ENCODE measurements at places on chromosomes 7 and 10.

- DNase-seq, result no peak
Measured at GRCh38 chr7:141462958-141463357, 88.3 kb upstream of the AGK start.

GRCh38 chr10:113381981-113382509, 170.8 kb upstream of the HABP2 start:
- no peak for DNase-seq

GRCh38 chr7:143002106-143002505, 24.8 kb downstream of the OR9A2 start:
- DNase-seq, result no peak

DNA sequence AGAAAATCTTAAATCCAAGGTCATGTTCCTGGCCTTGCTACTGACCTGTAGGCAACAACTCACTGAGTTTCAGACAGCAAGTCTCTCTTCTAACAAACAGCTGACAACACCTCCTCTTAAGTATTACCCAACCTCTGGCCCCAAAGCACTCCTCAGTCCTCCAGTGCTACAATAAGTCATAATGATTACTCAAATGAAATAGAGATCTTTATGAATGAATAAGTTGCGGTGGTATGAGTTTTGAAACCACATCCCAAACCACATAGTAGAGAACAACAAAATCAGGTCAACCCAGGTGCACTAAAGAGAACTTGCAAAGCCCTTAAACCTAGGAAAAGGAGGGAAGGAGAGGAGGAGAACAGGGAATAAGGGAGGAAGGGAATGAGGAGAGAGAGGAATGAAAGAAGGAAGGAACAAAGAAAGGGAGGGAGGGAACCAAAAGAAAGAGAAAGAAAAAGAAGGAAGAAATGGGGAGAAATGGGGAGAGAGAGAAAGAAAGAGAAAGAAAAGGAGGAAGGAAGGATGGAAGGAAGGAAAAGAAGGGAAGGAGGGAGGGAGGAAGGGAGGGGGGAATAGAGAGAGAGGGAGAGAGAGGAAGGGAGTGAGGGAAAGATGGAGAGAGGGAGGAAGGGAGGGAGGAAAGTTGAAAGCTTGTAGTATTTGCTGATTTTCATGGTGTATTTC, 142.8 kb upstream of the CALCR start:
- DNase-seq, result no peak

GRCh38 chr10:132904181-132904813, 38.1 kb downstream of the CFAP46 start:
- DNase-seq, result peak; percentile 5

DNA sequence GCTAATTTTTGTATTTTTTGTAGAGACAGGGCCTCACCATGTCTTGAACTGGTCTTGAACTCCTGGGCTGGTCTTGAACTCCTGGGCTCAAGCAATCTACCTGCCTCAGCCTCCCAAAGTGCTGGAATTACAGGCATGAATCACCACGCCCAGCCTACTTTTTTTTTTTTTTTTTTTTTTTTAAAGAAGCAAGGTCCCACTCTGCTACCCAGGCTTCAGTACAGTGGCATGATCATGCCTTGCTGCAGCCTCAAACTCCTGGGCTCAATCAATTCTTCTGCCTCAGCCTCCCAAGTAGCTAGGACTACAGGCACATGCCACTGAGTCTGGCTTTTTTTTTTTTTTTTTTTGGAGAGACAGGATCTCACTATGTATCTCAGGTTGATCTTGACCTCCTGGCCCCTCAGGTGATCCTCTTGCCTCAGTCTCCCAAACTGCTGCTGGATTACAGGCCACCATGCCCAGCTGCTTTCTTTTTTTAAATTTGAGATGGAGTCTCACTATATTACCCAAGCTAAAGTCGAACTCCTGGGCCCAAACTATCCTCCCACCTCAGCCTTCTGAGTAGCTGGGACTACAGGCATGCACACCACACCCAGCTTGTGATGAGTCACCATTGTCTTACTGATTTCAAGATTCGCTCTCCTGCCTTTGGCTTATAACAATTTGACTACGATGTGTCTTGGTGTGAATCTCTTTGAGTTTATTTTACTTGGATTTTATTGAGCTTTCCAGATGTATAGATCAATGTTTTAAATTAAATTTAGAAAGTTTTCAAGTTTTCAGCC, 9.0 kb downstream of the RPEL1 start:
- DNase-seq, result no peak

- DNase-seq, result no peak
Measured at GRCh38 chr7:137017221-137017620, 148.8 kb downstream of the CHRM2 start.

DNA sequence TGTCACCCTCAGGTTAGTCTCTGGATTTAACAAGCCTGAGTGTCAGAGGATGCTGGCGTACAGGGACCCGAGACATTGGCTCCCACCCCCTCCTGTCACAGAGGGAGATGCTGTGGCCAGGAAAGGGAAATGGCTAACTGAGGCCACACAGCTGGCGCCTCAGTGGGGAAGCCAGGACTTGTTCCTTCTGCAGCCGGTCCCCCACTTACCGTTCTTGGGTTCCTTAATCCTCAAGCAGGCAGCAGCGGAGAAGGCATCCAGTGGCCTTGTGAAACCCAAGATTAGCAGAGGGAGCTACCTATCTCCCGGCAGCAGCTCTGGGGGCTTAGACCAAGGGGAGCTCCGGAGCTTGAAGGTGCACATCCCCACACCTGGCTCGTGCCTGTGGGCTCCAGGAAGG, 65.4 kb downstream of the NEURL1 start:
- DNase-seq, result no peak

DNA sequence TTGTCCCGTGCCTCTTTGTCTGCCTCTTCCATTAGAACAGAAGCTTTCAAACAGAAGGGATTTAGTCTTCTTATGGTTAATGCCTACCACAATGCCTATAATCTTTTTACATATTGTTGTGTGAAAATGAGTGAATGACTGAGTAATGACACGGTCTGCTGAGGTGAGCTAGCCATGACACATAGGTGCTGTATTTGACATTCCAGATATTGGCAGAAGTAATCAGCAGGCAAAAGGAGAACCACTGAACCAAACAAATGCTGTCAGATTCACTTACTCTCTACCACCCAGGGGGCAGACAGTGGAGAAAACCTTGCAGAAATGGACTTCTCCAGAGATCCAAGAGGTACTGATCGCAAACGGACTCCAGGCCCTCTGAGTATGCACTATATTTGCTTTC, 377.2 kb upstream of the VWC2 start:
- no peak for DNase-seq

DNA sequence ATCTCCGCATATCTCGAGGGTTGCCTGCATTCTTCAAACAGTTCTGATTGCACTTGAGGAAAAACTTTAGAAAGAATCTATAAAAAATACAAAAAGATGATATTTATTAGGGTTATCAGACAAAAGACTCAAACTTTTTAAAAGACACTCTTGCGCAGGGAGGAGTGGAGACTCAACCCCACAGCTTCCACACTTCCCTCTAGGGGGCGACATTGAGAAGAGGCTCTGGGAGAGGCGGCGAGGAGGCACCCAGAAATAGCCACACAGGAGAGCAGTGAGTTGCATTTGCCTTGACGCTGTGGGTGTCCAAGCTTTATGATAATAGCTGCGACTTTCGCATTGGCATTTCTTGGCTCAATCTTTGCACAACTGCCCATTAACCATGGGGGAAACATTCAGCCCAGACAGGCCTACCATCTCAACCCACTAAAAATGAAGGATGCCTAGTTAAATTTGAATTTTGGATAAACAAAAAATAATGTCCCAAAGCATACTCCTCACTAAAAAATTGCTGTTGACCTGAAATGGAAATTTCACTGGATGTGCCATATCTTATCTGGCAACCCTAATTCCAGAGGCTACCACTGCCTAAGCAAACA, 86.2 kb downstream of the EBF3 start:
- peak; percentile 16 for DNase-seq

DNA sequence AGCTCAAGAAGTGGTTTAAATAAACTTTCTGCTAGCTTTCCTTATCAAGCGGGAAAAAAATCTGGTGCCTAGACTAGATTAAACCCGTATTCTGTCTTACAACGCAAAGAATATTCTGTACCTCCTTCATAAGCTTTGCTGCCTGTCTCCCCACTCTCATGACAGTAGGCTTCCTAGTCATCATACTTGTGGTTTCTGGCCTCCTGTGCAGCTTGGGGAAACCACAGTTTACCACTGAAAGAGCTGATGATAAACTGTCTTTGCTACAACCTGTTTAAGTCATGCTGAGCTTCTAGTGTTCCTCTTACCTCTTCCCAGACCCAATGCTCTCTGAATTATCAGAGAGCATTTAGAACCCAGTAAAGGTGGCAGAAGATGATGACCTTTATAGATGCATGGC, 55.0 kb downstream of the PODXL start:
- DNase-seq, result peak; percentile 23

- no peak for DNase-seq
Measured at GRCh38 chr10:1186683-1186990, 130.5 kb downstream of the WDR37 start.

- DNase-seq, result no peak
Measured at GRCh38 chr10:1559761-1560160, 177.6 kb downstream of the ADARB2 start.

GRCh38 chr10:75239096-75239790, 3.5 kb upstream of the COMTD1 start:
- DNase-seq, result no peak

- DNase-seq, result no peak
Measured at GRCh38 chr10:50968386-50969091, 83.1 kb upstream of the A1CF start.

DNA sequence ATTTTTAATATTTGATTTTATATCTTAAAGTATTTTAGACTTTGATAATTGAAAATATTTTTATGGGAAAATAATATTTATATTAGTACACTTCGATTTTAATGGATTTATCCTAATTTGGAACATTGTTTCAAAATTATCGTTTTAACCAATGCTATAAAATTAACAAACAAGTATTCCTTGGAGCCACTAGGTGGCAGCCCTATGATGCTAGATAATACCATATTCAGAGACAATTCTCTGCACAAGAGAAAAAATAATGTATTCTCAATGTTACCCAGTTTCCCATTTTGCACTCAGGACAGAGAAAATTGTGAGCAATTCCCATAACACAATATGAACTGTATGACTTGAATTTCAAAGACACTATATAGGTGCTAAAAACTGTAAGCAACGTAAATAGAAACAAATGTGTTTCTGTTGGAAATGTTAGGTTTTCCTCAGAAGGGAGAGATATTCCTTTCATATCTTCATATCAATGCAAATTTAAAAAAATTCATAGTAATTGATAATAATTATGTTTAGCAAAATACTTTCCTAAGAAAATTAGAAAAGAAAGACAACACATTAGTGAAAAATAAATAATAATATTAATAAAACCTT, 237.8 kb downstream of the SEMA3E start:
- DNase-seq, result no peak

- no peak for DNase-seq
Measured at GRCh38 chr7:137634356-137634755, 212.4 kb downstream of the DGKI start.

GRCh38 chr10:95181726-95182125, 12.3 kb upstream of the ACSM6 start:
- DNase-seq, result no peak

DNA sequence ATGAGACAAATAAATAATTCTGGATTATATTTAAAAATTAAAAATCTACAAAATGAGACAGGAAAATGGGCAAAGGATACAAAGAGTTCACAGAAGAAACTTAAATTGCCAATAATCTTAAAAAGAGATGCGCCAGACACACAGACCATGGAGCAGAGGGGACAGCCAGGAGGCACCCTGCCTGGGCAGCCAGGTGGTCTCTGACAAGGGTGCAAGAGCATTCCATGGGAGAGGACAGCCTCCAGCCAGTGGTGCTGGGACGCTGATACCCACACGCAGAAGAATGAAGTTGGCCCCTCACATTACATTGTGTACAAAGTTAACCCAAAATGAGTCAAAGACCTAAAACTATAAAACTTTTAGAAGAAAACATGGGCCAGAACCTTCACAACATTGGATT, 106.3 kb downstream of the NKX6-2 start:
- DNase-seq, result no peak

GRCh38 chr10:43202224-43202656, 64.0 kb downstream of the CSGALNACT2 start:
- peak; percentile 44 for DNase-seq

DNA sequence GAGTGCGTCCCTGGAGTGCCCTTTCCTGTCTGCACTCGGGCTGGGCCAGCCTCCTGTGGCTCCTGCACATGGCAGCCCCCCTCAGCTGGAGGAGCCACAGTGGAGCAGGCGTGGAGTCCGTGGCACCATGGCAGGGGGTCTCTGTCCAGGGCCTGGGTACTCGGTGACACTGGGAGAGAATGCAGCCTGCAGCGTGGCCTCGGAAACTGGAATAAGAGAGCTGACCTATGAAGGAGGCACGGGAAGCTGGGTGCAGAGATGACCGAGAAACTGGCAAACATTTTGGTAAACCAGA, 25.8 kb upstream of the WDFY4 start:
- DNase-seq, result no peak

- DNase-seq, result no peak
Measured at GRCh38 chr10:28250782-28251181, 52.1 kb downstream of the MPP7 start.

DNA sequence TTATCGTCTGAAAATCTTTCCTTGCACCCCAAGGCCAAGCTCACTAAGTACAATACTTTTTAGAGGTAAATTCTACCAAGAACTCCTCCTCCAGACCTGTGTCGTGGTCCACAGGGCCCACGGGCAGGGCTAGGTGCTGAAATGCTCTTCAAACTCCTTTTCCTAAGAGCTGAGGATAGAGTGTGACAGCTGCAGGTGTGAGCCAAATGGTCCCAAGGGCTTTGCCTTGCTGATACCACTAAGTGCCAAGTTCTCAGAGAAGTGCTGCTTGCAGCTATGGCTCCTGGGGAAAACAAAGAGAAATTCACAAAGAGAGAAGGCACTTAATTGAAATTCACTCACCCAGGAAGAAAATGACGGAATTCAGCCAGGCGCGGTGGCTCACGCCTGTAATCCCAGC, 868.9 kb upstream of the AUTS2 start:
- no peak for DNase-seq

GRCh38 chr10:104038958-104039752, 46.5 kb downstream of the COL17A1 start:
- DNase-seq, result no peak

DNA sequence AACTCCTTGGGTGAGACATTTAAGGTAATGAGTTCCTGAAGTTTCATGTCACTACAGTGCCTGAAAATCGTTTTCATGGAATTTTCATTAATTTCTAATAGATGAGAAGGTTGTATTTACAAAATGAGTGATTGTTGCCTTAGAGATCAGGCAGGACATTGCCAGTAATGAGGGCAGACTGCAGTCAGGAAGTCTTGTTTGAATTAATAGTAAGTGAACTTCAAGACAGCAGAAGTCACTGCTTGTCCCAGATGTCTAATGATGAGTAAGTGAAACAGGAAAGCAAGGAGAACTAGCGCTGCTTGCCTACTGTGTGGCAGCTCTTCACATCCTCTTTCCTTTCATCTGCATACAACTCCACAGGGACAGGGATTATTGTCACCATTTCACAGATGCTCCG, 237.4 kb downstream of the BAMBI start:
- no peak for DNase-seq

DNA sequence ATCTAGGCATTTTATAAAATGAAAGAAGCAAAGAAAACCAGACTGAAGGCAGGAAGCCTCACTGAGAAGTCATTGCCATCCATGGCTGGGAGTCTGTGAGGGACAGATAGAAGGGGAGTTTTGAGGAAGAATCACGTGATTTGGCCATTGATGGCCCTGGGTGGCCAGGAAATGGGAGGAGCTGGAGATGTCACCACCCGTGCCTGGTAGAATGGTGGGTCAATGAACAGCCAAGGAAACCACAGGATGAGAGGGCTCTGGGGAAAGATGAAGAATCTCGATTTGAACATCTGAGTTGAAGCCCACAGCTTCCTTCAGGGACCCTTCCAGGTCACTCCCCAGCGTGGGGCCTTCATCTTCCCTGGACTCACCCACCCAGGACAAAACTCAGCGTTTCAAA, 103.3 kb upstream of the CHST15 start:
- no peak for DNase-seq

Measured in stimulated activated CD4-positive, alpha-beta T cell treated with anti-CD3 and anti-CD28 coated beads, Interleukin-1b, Interleukin-23, amount 100 ng/mL, for 4 hours (primary cell).